ENCODE measurements at places on chromosomes 3 and 15.

- DNase-seq: no peak
These were observed 266.8 kb downstream of the TLE3 start for GRCh38 chr15:69830876-69831275.

GRCh38 chr15:59997070-59997701 is 6.9 kb upstream of the FOXB1 start:
- DNase-seq: no peak

GRCh38 chr3:76365275-76365674 is 579.9 kb upstream of the ZNF717 start:
- DNase-seq: no peak

DNA sequence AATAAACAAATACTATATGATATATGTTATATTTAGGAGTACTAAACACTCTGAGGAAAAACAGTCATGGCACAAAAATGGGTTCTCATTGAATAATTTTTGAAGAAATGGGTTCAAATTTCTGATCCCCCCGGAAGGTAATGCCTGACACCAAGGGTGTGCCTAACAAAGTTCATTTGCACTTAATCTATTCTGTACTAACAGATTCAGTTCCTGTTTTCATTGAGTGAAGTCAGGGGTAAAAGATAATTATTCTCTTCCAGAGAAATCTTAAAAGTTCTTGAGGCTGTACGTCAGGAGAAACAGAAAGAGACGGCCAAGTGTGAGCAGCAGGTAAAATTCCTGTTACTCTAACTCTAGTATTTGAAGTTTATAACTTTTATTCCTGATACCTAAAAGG is 34.5 kb upstream of the TMEM42 start:
- no peak for DNase-seq

DNA sequence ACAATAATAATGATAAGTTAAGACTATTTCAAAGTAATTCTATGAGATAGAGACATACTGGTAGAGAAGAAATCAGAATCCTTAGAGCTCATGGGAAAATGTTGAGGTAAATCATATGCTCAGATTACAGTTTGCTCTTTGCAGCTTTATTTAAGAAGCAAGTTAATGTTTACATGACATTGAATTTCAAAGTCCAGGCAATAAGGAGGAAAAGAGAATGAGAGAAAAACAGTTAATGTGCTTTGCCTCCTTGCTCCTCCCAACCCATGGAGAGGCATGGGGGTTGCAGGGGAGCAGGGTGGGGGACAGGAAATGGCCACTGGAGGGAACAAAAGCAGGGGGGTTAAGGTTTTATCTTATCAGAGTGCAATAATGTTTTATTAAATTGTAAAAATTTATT is 42.2 kb upstream of the ZBTB38 start:
- DNase-seq: no peak

DNA sequence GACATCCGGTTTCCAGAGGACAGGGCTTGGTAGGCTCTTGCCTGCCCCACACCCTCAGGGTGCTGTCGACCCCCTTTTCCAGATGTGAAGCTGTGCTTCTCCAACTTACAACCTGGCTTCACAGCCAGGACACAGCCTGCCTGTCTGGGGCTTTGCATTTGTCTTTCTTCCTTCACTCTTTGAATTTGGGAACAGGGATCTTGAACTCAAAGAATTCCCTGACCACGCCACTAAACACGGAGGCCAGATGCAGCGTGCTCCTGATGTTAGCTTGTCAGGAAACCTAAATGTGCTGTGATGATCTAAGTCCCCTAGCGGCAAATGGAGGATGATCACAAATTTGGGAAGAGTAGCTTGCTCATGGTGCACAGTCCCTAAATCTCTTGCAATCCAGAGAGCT is 244.8 kb upstream of the RGMA start:
- DNase-seq: no peak

DNA sequence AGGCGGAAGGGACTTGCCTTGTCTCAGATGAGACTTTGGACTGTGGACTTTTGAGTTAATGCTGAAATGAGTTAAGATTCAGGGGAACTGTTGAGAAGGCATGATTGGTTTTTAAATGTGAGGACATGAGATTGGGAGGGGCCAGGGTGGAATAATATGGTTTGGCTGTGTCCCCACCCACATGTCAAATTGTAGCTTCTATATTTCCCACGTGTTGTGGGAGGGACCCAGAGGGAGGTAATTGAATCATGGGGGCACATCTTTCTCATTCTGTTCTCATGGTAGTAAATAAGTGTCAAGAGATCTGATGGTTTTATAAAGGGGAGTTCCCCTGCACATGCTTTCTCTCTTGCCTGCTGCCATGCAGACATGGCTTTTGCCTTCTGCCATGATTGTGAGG is 89.2 kb downstream of the CGGBP1 start:
- DNase-seq: no peak

- no peak for DNase-seq
These were observed 38.6 kb upstream of the SFMBT1 start for GRCh38 chr3:53084310-53085001.

- no peak for DNase-seq
These were observed 113.5 kb downstream of the CNTN4 start for GRCh38 chr3:2212206-2212605.

DNA sequence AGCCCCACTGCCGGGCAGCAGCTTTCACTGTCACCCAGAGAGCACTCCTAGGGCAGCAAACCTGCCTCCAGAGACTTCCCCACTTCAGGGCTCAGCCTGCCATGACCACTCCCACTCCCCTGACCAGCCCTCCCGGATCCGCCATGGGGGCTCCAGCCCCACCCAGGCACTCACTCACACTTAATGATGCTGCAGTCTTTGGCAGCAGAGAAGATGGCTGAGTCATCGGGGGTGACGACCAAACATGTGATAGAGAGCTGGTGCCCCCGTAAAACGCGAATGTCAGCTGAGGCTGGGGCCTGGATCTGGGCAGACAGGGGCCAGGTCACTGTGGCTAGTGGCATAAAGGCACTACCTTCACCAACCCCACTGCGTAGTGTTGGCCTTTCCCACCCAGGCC is 4.7 kb downstream of the RRP9 start:
- no peak for DNase-seq

GRCh38 chr3:155608228-155608920 is 136.5 kb downstream of the PLCH1 start:
- DNase-seq: no peak

GRCh38 chr3:147941969-147942368 is 532.8 kb downstream of the ZIC1 start:
- DNase-seq: no peak

DNA sequence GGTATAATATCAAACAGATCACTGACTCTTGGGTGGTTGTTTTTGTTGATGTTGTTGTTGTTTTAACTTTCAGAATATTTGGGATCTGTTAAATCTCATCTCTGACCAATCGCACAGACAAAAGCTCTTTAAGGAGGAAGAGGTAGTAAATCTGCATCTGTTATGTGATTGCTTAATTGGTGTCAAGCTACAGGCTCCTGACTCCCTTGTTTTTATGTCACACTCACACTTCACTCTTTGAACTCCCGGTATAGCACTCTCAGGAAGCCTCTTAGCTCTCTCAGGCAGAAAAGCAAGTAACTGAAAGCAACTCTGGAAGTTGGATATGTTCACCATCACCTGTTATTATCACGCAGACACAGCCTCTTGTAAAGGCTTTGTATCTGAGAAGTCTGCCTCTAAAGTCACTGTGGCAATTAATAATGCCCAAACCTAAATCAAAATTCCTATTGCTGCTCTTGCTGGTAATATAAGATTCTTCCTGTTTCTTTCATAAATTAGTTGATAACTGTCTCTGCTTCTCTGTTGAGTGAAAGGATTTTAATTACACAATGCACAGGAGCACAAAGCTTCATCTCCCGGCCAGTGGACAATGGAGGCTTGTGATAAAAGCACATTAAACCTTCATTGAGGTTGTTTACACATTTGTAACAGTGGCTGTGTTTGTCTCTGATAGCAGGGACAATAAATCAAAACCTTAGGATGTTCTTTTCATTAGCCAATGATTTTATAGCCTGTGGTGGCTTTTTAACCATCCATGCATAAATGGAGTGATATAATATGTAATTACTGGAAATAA is 576.7 kb downstream of the MFSD1 start:
- no peak for DNase-seq

DNA sequence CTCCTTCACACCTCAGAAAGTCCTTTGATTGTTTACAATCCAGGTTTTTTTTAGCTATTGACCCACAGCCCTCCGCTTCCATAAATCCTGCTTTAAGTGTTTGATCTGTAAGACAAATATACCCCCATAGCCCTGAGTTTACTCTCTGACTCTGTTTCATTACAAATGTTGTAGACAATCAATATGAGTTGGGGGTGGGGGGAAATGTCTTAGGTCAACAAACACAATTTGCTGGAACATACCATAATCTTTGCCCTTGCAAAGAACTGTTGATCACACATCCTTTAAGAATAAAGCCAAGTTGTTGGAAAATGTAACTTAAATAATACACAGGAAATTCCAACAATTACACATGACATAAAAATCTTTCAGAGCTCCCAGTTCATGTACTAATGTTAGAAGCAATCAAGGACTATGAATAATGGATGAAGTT is 301.8 kb upstream of the SEMA6D start:
- no peak for DNase-seq

- DNase-seq: no peak
These were observed 6.0 kb upstream of the BFSP2 start for GRCh38 chr3:133393691-133394474.

DNA sequence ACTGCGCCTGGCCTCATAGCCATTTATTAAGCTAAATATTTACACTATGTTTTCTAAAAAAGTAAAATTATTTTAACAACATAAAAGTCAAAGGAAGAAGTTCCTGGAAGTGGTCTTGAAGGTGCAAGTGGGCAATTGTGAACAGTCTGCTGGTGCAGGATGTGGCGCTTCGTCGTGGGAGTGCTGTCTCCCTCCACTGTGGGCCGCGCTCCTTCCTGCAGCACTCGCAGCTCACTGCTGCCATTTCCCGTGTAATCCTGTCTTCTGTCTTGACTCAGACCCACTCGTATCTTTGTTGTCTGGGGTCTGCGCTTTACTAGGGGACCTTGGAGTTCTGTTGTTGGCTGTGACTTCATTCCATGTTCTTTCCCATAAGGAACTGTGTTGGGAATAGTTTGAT is 56.3 kb downstream of the APBA2 start:
- no peak for DNase-seq

DNA sequence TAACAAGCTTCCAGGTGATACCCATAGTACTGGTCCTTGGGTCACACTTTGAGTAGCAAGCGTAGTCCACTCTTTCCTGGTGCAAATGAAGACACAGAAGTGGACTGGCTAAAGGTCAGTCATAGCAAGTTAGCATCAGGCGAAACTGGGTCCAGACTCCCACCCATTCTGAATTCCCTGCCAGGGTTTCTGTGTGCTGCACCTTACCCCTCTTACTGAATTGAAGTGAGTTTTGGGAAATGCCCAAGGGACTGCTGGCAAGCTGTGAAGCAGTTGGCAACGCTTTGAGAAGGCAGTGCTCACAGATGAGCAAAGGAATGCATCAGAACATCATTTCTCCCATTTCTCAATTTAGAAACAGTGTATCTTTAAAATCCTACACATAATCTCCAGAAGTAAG is 1.8 kb upstream of the LSG1 start:
- no peak for DNase-seq

GRCh38 chr3:25090698-25091453 is 337.2 kb upstream of the RARB start:
- DNase-seq: no peak

DNA sequence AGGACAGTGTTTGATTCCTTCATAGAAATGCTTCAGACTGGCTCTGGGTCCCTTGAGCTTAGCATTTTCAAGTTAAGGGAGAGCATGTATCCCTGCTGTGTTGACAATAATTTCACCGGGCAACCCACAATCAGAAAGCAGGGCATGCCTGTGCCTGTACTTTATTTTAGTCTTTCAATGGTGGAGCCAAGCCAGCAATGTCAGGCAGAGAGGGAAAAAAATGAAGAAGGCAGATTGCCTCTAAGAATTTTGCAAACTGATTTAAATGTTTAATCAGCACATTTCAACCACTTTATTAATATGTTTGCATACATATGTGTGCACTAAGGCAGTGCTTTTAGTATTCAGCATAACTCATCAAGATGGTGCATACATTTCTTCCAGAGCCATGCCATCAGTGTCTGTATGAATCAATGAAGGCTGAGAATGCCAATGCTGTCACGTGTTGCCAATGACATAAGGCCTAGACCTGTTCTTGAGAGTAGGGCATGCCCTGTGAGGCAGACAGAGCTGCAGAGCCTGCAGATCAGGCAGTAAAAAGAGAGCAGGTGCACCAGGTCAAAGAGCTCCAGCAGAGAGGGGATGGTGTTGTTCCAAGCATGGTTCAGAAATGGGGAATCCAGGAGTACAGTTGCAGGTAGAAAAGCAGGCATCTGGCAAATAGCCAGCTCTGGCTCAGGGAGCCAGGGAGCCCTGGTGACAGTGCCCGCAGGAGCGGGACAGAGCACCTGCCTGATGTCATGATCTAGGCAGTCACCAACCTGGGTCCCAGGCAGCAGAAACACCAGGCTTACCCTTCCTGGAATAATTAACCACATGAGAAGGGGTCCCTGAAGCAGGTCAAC is 508.5 kb downstream of the GABRG3 start:
- DNase-seq: no peak

- DNase-seq: no peak
These were observed 405.5 kb upstream of the CNTN4 start for GRCh38 chr3:1693145-1693544.

- DNase-seq: no peak
These were observed 1042.7 kb downstream of the PLOD2 start for GRCh38 chr3:145118303-145118702.

GRCh38 chr3:34882764-34883163 is 756.6 kb upstream of the ARPP21 start:
- no peak for DNase-seq

- no peak for DNase-seq
These were observed 53.4 kb downstream of the ITPR1 start for GRCh38 chr3:4546346-4547178.

GRCh38 chr15:33380406-33380805 is 69.6 kb downstream of the RYR3 start:
- DNase-seq: no peak

DNA sequence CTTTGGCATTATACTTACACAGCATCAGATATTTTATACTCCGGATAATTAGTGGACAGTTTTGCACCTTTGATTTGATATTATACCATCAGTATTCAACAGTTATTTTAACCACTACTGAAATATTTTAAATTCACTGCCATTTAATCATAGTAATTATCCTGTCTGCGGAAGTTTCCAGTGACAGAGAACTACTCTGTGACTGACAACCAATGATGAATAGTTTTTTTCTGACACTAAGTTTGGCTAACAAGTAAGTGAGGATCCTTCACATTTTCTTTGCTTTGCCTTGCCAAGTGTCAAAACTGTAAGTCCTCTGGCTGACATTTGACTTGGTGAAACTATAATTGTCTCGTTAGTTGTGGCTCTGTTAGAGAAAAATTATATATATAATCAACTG is 30.5 kb upstream of the GOLGA8B start:
- DNase-seq: no peak

DNA sequence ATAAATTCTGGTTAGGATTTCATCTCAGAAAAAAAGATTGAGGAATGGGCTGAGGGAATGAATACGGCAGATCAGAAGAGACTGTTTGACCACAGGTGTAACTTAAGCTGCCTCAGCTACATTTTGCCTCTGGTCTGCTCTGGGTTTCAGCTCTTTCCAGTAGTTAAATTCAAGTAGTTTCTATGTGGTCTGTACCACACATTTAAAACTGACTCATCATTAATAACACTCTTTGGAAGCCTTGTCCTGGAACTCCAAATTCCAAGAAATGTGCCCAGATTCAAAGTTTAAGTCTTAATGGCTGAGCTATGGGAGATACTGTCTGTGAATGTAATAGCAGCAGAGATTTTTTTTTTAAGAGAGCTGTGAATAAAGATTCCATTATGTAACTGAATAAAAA is 133.1 kb upstream of the IGSF10 start:
- DNase-seq: no peak

- no peak for DNase-seq
These were observed 155.6 kb downstream of the STXBP5L start for GRCh38 chr3:121063628-121064027.
